Nephron progenitor cell (in vitro differentiated cells): ENCODE measurements at places on chromosomes 5 and 9.
A peak's percentile ranks its signal among the peaks of the same experiment; 100 is the strongest.

- H3K36me3 ChIP-seq, result peaks cover 58% of the 10 kb centered on the region
- no peaks in the 10 kb centered on the region for H3K27me3 ChIP-seq
- DNase-seq, result no peak
- no peak overlapping the region for H3K4me3 ChIP-seq
- H3K4me1 ChIP-seq, result no peaks in the 10 kb centered on the region
Observed at GRCh38 chr9:108905494-108905893, 28.4 kb downstream of the ELP1 start.

GRCh38 chr9:77663754-77664153 is 15.6 kb upstream of the GNA14 start:
- DNase-seq, result no peak
- peaks cover 38% of the 10 kb centered on the region for H3K4me1 ChIP-seq

DNA sequence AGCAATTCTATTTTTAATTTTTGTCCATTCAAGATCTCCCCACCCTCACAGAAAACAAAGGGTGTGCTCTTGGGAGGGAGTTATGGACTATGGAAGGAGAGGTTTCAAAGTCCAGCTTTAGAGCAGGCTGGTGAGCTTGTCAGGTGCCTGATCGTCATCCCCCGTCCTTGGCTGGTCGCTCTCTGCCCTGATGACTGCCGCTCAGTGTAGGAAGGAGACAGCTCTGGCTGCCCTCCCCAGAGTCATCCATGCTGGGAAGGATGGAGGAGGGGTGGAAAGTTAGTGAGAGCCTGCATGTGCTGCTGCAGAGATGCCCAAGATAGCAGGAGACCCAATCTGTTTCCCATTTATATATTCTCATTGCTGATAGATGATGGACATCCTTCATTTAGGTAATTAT is 96.6 kb downstream of the NLN start:
- H3K27ac ChIP-seq, result peak overlapping the region; percentile 37
- no peaks in the 10 kb centered on the region for H3K27me3 ChIP-seq
- peaks cover 40% of the 10 kb centered on the region for H3K36me3 ChIP-seq
- H3K4me3 ChIP-seq, result no peak overlapping the region
- H3K4me1 ChIP-seq, result peaks cover 20% of the 10 kb centered on the region

DNA sequence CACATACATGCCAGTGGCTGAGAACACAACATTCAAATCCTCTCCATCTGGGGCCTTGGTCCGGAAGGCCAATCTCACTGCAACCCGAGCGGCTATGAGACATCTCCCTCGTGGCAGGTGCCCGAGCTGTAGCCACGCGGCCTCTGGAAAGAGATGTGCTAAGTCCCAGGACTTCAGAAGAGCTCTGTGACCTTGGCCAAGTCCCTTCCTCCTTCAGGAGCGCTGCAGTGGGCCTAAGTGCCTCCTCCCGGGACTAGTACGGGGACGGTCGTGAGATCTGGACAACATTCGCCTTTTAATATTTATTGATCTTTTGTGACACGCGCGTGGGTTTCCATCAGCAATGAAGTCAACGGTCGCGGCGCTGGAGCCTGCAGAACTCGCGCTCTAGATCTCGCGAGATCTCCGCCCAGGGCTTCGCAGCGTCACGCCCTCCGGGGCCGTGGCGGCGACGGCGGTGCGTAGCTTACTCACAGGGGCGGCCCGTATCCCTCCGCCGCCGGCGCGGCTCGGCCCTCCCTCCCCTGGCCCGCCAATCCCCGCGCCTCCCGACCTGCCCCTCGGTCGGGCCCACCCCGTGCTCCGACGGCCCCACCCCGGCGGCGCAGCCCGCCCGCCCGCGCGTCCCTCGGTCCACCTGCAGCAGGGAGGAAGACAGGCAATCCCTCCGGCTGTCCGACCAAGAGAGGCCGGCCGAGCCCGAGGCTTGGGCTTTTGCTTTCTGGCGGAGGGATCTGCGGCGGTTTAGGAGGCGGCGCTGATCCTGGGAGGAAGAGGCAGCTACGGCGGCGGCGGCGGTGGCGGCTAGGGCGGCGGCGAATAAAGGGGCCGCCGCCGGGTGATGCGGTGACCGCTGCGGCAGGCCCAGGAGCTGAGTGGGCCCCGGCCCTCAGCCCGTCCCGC is at the start of gene UBE2D2:
Gene UBE2D2 (plus strand): TSS at position 588 of the 903 bp plus-strand sequence. CDS start 453 bp downstream, outside the sequence.
- peak within 1 kb of the TSS; percentile 96 for H3K27ac ChIP-seq
- H3K36me3 ChIP-seq, result peaks cover 28% of the 10 kb centered on the region
- peak within 1 kb of the TSS; percentile 94 for H3K4me3 ChIP-seq
- DNase-seq, result peak; percentile 96
- peaks cover 39% of the 10 kb centered on the region for H3K4me1 ChIP-seq
- no peaks in the 10 kb centered on the region for H3K27me3 ChIP-seq

DNA sequence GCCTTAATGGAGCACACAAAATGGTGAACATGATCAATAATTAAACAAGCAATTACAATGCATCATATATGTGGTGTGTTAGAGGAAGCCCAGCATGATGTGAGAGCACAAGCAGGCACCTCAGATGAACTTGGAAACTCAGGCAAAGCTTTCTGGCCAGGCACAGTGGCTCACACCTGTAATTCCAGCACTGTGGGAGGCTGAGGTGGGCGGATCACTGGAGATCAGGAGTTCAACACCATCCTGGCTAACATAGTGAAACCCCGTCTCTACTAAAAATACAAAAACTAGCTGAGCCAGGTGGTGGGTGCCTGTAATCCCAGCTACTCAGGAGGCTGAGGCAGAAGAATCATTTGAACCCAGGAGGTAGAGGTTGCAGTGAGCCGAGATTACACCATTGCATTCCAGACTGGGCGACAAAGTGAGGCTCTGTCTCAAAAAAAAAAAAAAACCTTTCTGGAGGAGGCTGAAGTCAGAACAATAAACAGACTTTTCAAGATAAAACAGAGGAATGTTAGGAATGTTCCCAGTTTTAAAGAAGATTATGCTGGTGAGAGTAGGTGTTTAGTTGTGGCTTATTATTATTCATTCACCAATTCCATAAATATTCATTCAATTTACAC is 159.4 kb downstream of the CEMIP2 start:
- DNase-seq, result no peak
- H3K27me3 ChIP-seq, result no peaks in the 10 kb centered on the region
- H3K4me3 ChIP-seq, result no peak overlapping the region

DNA sequence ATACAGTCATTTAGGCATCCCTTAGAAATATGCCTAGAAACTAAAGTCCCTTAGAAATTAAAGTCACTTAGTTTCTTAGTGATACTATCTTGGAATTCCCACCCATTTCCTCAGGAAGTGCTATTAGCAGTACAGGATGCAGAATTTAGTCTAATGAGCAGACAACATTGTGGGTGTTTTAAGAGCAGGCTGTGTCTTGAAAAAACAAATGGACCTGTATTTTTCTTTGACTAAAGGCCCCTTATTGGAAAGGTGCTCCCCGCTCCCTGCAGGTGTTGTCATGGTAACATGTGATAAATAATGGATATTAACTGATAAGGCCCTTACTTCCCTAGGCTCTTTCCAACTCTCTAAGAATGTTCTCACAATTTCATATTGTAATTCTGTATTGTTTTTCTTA is 38.8 kb upstream of the STARD4 start:
- peaks cover 20% of the 10 kb centered on the region for H3K4me1 ChIP-seq
- no peak overlapping the region for H3K4me3 ChIP-seq
- peaks cover 4% of the 10 kb centered on the region for H3K27me3 ChIP-seq
- no peak overlapping the region for H3K27ac ChIP-seq
- DNase-seq, result no peak

- H3K4me1 ChIP-seq, result peaks cover 69% of the 10 kb centered on the region
- H3K27ac ChIP-seq, result peak overlapping the region; percentile 99
- peaks cover 6% of the 10 kb centered on the region for H3K27me3 ChIP-seq
- peak overlapping the region; percentile 33 for H3K4me3 ChIP-seq
- DNase-seq, result peak; percentile 38
- no peaks in the 10 kb centered on the region for H3K36me3 ChIP-seq
Observed at GRCh38 chr5:151699071-151699901, 12.6 kb upstream of the SPARC start.

GRCh38 chr9:21357479-21358460 is 7.1 kb upstream of the IFNA6 start:
- peaks cover 4% of the 10 kb centered on the region for H3K27me3 ChIP-seq
- H3K4me1 ChIP-seq, result peaks cover 15% of the 10 kb centered on the region
- no peak overlapping the region for H3K4me3 ChIP-seq
- H3K27ac ChIP-seq, result peak overlapping the region; percentile 84
- DNase-seq, result no peak
- H3K36me3 ChIP-seq, result peaks cover 6% of the 10 kb centered on the region

DNA sequence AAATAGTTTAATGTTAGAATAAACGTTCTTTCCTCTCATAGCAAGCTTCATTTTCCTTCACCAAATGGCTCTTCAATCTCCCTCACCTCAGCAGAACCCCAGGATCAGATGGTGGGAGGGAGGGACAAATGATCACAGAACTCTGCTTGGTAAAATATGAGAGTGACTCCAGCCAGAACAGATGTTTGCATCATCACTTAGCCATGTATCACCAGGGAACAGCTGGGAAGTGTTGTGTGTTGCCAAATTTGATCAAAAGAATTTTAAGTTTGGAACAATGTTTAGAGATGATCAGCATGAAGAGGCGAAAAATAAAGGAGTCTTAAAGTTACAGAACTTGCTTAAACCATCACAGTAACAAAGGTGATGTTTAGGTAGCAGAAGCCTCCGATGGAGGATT is 115.7 kb downstream of the FRMD3 start:
- no peak for DNase-seq
- H3K27me3 ChIP-seq, result no peaks in the 10 kb centered on the region
- H3K4me1 ChIP-seq, result peaks cover 4% of the 10 kb centered on the region
- no peaks in the 10 kb centered on the region for H3K36me3 ChIP-seq
- no peak overlapping the region for H3K27ac ChIP-seq

DNA sequence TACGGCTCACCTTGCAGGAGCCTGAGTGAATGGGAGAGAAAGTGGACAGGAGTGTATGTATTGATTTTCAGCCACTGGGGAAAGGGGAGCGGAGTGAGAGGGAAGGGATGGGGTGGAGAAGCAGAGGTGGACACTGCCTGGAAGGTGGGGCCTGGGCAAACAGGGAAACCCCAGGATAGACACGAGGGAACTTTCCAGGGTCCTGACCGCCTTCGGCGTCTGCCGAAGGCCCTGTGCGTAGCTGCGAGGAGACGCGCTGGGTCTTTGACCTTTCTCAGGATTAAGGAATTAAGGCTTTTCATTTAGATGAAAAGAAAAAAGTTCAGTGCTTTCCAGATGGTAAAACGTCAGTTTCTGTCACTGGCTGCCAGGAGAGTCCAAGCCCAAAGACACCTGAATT is 134.6 kb upstream of the RAPGEF1 start:
- H3K4me3 ChIP-seq, result no peak overlapping the region
- DNase-seq, result peak; percentile 38
- no peak overlapping the region for H3K27ac ChIP-seq

- H3K27ac ChIP-seq, result no peak overlapping the region
- H3K4me3 ChIP-seq, result no peak overlapping the region
- DNase-seq, result peak; percentile 41
- H3K27me3 ChIP-seq, result peaks cover 80% of the 10 kb centered on the region
- H3K4me1 ChIP-seq, result peaks cover 18% of the 10 kb centered on the region
Observed at GRCh38 chr9:132590318-132591182, 8.1 kb downstream of the BARHL1 start.

GRCh38 chr5:175579742-175580432 is 78.0 kb upstream of the HRH2 start:
- no peaks in the 10 kb centered on the region for H3K36me3 ChIP-seq
- H3K4me3 ChIP-seq, result no peak overlapping the region
- peaks cover 10% of the 10 kb centered on the region for H3K27me3 ChIP-seq
